ENCODE measurements at places on chromosomes 2 and 18. TPM values are rescaled to one million over a fixed set of nuclear protein-coding genes. Genes with fewer than 3 reads are reported as not detected.

Gene GPR35
- 0.06 TPM for polyA plus RNA-seq

Gene GREB1L
- polyA plus RNA-seq, result 1.2 TPM

Gene ANO7
- 1.5 TPM for polyA plus RNA-seq

Gene LONRF2
- not detected for polyA plus RNA-seq

Gene TNFRSF11A
- 2.3 TPM for polyA plus RNA-seq
